ENCODE measurements at places on chromosomes 4 and X. TPM values are rescaled to one million over a fixed set of nuclear protein-coding genes. Genes with fewer than 3 reads are reported as not detected.

Gene NUP54
- polyA plus RNA-seq, result 34.8 TPM

Gene POLN
- polyA plus RNA-seq, result 0.09 TPM

Gene ZNF630
- polyA plus RNA-seq, result 4.1 TPM

Gene CMC4
- polyA plus RNA-seq, result 19.7 TPM

Gene SLITRK4
- polyA plus RNA-seq, result not detected

Gene VSIG4
- not detected for polyA plus RNA-seq

Gene RPA4
- 0.33 TPM for polyA plus RNA-seq

Gene NWD2
- not detected for polyA plus RNA-seq

Gene SULT1B1
- 0.31 TPM for polyA plus RNA-seq

Gene GALNTL6
- 1.3 TPM for polyA plus RNA-seq

Gene NPY1R
- not detected for polyA plus RNA-seq

Gene PLAC8
- polyA plus RNA-seq, result 884 TPM

Gene KLHL34
- polyA plus RNA-seq, result 0.83 TPM

Gene PRSS12
- not detected for polyA plus RNA-seq

Gene PAGE1
- polyA plus RNA-seq, result not detected

Gene SSX4
- not detected for polyA plus RNA-seq

Gene DMRTC1
- polyA plus RNA-seq, result 1.0 TPM

Gene CSN1S1
- not detected for polyA plus RNA-seq

Gene SGCB
- 4.8 TPM for polyA plus RNA-seq

Gene LIMCH1
- polyA plus RNA-seq, result not detected

Gene COX7B2
- polyA plus RNA-seq, result not detected

Gene TKTL2
- polyA plus RNA-seq, result not detected

Gene CT45A2
- polyA plus RNA-seq, result not detected

Gene HDX
- polyA plus RNA-seq, result 2.7 TPM

Gene PPARGC1A
- not detected for polyA plus RNA-seq

Gene FAT4
- not detected for polyA plus RNA-seq

Gene SNX12
- polyA plus RNA-seq, result 2.3 TPM

Gene USP17L30
- not detected for polyA plus RNA-seq

Gene AKAP14
- not detected for polyA plus RNA-seq

Gene CWH43
- polyA plus RNA-seq, result not detected

Gene CLTRN
- polyA plus RNA-seq, result not detected

Gene SLC4A4
- polyA plus RNA-seq, result not detected

Gene PCDH10
- polyA plus RNA-seq, result not detected

Gene BMX
- polyA plus RNA-seq, result not detected

Gene ADGRG4
- polyA plus RNA-seq, result not detected

Gene UCP1
- not detected for polyA plus RNA-seq

Gene PROM1
- polyA plus RNA-seq, result not detected

Gene INTU
- polyA plus RNA-seq, result 0.11 TPM

Gene SPACA5
- not detected for polyA plus RNA-seq

Gene NLGN4X
- not detected for polyA plus RNA-seq

Gene CSAG2
- not detected for polyA plus RNA-seq

Gene LRIT3
- not detected for polyA plus RNA-seq

Data from IgD-negative memory B cell (primary cell).